ENCODE measurements at places on chromosomes 11 and 22.

GRCh38 chr11:94880216-94880615 is 93.1 kb downstream of the CWC15 start:
- DNase-seq, result no peak

DNA sequence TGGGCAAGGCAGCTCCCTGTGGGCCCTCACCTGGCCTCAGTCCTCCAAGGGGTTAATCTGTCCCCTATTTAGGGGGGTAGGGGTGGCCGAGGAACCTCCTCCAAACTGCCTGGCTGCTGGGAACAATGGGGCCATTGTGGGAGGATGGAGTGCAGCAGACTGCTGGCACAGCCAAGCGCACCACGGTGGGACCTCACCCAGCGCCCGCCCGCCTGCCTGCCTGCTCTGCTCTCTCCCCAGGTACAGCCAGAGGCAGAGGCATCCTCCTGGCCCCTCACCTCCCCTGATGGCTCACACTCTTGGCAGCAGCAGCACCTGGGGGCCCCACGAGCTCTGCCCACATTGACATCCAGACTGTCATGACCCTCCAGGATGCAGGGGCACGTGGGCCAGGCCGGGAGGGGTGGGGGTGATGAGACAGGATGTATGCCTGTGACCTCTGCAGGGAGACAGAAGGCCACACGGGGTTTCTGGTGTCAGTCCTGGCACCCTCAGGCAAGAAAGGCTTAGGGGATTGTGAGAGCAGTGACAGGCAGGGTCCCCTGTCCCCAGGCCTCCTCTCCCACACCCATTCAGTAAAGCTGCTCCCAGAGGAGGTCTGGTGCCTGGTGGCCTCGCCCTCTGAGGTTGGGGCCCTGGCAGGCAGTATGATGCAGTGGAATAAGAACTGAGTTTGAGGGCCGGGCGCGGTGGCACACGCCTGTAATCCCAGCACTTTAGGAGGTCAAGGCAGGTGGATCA is 11.4 kb downstream of the BCL9L start:
- peak; percentile 75 for DNase-seq

DNA sequence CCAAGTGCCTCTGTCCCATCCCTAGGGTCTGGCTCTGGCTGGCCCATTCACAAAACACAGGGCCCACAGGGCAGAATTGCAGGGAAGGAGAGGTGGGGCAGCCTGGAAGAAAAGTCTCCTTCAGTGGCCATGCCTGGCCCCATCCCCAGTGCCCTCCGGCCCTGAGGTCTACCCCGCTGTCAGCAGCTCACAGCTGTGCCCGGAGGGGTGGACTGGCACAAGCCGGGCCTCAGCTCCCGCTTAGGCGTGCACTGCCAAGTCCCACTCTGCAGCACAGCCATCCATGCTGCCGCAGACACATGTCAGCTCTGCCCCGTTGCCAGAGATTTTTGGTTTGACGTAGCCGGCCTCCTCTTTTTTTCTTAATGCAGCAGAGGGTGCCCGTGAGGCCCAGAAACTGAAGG is 3.9 kb upstream of the SCN2B start:
- peak; percentile 75 for DNase-seq

- no peak for DNase-seq
Observed at GRCh38 chr22:24761888-24762675, 12.4 kb downstream of the PIWIL3 start.

DNA sequence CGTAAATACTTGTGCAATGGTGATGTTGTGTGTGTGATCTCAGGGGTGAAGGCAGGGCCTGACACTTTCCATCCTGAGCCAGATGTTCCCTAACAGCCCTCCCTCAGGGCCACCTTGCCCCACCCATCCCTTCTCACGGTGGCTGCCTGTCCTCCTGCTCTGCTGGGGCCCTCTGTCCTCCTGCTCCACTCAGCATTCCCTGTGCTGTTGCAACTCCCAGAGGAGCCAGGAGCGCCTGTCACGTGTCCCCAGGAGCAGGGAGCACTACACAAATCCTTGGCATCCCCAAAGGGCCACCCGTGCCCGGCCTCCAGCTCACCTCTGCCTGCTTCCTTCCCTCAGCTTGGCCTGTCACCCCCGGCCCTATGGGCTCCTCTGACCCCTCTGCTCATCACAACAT is 10.2 kb upstream of the CSNK1E start:
- DNase-seq, result no peak

GRCh38 chr22:20779818-20780158 is 5.9 kb downstream of the SERPIND1 start:
- DNase-seq, result no peak

GRCh38 chr11:74015919-74016684 is 7.2 kb upstream of the UCP3 start:
- no peak for DNase-seq

- no peak for DNase-seq
Observed at GRCh38 chr11:128714881-128715280, 21.0 kb downstream of the FLI1 start.

DNA sequence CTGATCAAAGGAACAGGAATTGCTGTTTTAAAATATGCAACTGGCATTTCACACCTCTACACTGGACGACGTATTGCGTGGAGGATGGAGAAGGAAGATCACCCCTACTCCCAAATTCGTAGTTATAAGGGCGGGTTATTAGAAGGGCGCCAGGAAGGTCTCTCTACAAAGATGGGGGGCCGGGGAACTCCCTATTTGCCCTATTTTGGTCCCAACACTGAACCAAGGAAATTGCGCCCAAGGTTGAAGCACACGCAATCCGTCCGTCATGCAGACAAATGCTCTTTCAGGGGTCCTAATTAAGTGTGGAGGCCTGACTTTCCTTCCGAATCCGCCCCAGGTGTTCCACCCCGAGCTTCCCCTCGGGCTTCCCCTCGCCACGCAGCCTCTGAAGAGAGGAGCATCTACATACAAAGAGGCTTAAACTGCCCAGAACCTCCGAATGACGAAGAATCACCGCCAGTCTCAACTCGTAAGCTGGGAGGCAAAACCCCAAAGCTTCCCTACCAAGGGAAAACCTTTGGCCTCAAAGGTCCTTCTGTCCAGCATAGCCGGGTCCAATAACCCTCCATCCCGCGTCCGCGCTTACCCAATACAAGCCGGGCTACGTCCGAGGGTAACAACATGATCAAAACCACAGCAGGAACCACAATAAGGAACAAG is 396 bp downstream of the NPAT start:
- no peak for DNase-seq

- peak; percentile 50 for DNase-seq
Observed at GRCh38 chr11:14499178-14499559, 442 bp downstream of the COPB1 start.

DNA sequence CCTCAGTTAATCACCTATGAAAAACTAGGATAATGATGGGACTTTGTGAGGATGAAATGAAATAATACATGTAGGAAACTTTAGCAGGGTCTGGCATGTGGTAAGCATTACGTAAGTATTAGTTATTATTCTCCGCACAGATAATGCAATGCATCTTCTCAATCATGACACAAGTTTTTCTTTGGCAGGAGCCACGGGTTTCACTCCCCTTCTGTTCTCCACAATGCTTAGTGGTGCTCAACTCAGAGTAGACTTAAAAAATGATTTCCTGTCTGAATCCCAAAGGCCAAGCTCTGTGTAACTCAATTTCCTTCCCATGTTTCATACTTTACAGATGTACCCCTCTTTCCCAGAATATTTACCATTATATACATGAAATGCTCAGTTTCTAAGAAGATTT is 82.9 kb downstream of the CCDC34 start:
- no peak for DNase-seq

Measured in retina (tissue), 1 donor.